Fibroblast of skin of scalp (primary cell): ENCODE measurements at places on chromosomes 16 and 17.

DNA sequence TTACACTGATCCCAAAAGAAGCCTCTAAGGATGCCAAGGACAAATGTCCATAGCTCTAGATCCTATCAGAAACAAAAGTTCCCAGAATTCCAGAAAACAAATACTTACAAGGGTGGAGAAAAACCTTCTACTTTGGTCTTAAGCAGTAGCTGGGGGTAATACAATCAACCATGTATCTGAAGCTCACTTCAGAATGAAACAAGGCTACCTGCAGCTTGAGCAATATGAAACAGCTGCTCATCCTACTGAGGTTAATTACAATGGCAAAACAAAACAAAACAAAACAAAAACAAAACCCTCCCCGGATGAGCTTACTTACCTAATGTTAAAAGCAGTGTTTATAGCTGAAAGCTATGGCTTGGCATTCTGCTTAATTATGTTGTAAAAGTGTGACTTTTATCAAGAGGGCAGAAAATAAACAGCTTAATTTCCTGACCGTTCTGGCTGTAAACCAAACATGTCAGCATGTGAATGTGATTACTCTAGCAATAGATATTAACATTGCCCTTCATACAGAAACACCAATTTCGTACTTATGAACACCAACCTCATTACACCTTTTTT is 10.5 kb downstream of the PDZD9 start:
- DNase-seq = no peak

GRCh38 chr17:7261379-7262191 is 693 bp downstream of the CLDN7 start:
- no peak for DNase-seq

DNA sequence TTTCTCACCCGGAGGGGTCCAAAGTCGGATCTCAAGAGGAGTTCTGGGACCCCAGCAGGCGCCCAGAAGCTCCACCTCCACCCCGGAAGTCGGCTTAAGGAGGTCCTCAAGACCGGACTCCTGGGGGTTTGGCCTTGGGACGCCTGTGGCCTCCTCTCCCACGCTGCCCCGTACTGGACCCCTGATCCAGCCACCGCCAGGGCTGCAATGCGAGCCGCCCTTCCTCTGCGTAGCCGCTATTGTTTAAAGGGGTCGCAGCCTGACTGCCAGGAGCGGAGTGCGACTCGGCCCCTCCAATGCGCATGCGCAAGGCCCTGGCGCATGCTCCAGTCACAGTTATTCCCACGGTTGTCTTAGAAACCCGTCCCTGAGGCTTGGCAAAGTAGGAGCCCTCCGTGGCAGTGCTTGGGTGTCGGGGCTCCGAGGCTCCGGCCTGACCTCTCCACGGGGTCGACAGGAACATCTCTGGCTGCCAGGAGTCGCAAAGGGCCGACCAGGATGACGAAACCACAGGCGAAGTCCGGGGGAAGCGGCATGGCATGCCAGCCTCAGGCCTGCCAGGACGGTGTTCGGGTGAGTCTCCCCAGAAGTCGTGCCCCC is 719.0 kb downstream of the KCNJ18 start:
- no peak for DNase-seq

GRCh38 chr17:18280766-18281371 is 20.4 kb downstream of the MIEF2 start:
- DNase-seq = no peak

DNA sequence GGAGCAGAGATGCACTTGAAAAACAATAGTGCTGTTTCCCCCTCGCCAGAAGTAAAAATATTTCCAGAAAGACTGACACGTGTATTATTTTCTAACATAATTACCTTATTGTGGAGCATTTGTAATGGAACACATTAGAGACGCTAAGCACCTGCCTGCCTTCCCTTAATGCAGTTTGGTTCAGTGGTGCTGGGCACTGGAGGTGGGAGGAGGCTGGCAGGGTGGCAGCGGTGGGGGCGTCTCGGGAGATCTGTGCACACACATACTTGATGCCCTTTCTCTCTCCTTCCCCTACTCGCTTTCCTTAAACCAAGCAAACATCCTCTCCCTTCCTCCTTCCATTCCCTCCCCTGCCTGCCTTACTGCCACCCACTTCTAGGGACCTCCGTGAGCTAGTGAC is 156.6 kb upstream of the SDK2 start:
- DNase-seq = no peak
